IMR-90 (cell line): ENCODE measurements at places on chromosomes 12 and 14. TPM values are rescaled to one million over a fixed set of nuclear protein-coding genes. Genes with fewer than 3 reads are reported as not detected.
A peak's percentile ranks its signal among the peaks of the same experiment; 100 is the strongest.

GRCh38 chr12:110339184-110339952, 58.3 kb downstream of the ATP2A2 start:
- no peaks in the 10 kb centered on the region for H3K27me3 ChIP-seq
- H3K36me3 ChIP-seq = peaks cover 79% of the 10 kb centered on the region
- no peak overlapping the region for H3K4me3 ChIP-seq
- no peak overlapping the region for H3K27ac ChIP-seq
- H3K4me1 ChIP-seq = no peaks in the 10 kb centered on the region

- no peak overlapping the region; the same call in 1 of the 2 replicates for H3K27ac ChIP-seq
- H3K36me3 ChIP-seq = no peaks in the 10 kb centered on the region
- peak; percentile 56 for DNase-seq
- no peaks in the 10 kb centered on the region for H3K27me3 ChIP-seq
- no peak overlapping the region for H3K4me3 ChIP-seq
These were observed 137.6 kb downstream of the ZFP36L1 start for GRCh38 chr14:68655021-68655831.

DNA sequence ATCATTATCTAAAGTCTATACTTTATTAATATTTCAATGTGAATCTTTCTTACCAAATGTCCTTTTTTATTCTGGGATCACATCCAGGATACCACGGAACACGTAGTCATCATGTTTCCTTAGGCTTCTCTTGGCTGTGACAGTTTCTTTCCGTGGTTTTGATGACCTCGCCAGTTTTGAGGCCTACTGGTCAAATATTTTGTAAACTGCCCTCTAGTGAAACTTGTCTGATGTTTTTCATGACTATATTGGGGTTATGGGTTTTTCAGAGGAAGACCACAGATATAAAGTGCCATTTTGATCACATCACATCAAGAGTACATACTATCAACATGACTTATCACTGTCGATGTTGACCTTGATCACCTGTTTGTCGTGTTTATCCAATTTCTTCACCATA, 14.1 kb upstream of the SERPINA6 start:
- peak; percentile 31 for DNase-seq
- H3K4me3 ChIP-seq = no peak overlapping the region
- H3K4me1 ChIP-seq = no peaks in the 10 kb centered on the region

- H3K27me3 ChIP-seq = no peaks in the 10 kb centered on the region
- H3K4me1 ChIP-seq = peaks cover 3% of the 10 kb centered on the region; the same call in 1 of the 2 replicates
- DNase-seq = peak; percentile 65
- peaks cover 6% of the 10 kb centered on the region for H3K36me3 ChIP-seq
These were observed 170.9 kb downstream of the MSRB3 start for GRCh38 chr12:65449400-65449799.

- DNase-seq = no peak
- H3K27me3 ChIP-seq = no peaks in the 10 kb centered on the region
- H3K4me3 ChIP-seq = no peak overlapping the region
- no peak overlapping the region for H3K27ac ChIP-seq
These were observed 449.7 kb downstream of the TMTC2 start for GRCh38 chr12:83136411-83136810.

SLC5A8 gene
- total RNA-seq = not detected in 2 replicates

TM9SF1 gene
- total RNA-seq = 51.9 and 65.6 TPM in 2 replicates
